ENCODE measurements at places on chromosomes 7 and 10.
A peak's percentile ranks its signal among the peaks of the same experiment; 100 is the strongest.

- DNase-seq: no peak
Observed at GRCh38 chr7:31307972-31308371, 32.6 kb downstream of the NEUROD6 start.

DNA sequence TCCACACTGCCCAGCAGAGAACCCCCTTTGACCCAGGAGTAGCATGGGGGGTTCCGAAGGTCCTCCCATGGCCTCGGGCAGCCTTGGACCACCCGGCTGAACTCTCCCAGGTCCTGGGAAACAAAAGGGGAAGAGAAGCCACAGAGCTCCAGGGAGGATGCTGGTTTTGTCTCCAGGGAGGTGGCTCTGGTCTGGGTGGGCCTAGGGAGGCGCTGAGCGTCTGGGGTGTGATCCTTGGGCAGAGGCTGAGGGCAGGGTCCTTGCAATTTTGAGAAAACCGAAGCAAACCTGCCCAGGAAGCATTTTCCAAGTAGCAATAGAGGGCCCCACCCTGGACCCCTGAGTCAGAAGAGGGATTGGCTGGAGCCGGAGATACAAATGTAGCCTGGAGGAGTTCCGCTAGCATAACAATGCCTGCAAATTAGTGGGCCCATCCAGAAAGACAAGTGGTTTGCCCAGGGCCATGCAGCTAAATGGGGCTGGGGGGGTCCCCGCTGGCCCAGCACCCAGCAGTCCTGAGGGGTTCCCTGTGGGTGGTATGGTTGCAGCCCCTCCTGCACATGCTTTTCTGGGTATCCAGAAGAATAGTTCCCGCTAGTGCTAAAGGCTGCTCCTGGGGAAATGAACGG lies 2.0 kb downstream of the UTF1 start:
- no peak for DNase-seq

DNA sequence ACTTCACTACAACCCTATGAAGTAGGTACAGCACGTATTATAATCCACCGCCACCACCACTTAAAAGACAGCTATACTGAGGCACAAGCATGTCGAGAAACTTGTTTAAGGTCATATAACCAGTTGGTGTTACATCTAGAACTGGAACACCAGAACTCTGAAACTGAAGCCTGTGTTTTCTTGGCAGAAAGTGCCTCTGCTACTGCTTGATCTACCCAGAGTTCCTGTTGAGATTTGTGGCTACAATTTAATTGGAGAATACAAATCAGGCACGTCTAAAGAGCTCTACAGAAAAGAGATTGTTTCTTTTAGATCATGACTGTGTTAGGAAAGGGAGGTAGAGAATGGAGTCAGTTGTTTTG lies 4.3 kb upstream of the ADD3 start:
- no peak for DNase-seq

DNA sequence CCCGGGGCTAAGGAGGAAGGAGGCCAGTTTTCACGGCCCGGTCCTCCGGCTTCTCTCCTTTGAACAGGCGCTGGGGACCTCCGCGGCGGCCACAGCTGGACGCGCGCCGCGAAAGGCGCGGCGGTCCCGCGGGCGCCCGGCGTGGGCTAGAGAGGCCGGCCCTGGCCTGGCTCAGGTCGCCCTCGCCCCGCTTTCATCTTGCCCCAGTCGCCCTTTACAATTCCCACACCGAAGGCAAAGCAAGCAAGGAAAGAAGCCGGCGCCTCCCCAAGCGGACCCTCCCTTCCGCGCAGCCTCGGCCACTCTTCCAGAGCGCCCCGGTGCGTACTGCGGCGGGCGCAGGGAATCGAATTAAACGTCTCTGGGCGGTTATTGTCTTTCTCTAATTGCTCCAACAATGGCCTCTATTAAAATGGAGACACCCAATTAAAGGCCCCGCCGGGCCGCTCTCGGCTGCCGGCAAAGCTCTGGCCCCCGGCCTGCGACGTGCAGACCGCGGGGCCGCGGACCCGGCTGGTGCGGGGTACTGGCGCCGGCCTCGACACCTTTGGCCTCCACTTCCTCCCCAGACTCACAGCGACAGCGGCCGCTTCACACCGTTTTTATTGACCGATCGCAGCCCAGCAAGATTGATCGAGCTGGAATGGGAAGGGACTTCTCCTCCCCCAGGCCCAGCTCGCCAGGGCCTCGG lies 4.5 kb upstream of the GATA3 start:
- DNase-seq: no peak

- no peak for DNase-seq
Observed at GRCh38 chr7:117716707-117717299, 156.4 kb downstream of the CTTNBP2 start.

- DNase-seq: no peak
Observed at GRCh38 chr7:92631067-92631849, 41.1 kb upstream of the FAM133B start.

DNA sequence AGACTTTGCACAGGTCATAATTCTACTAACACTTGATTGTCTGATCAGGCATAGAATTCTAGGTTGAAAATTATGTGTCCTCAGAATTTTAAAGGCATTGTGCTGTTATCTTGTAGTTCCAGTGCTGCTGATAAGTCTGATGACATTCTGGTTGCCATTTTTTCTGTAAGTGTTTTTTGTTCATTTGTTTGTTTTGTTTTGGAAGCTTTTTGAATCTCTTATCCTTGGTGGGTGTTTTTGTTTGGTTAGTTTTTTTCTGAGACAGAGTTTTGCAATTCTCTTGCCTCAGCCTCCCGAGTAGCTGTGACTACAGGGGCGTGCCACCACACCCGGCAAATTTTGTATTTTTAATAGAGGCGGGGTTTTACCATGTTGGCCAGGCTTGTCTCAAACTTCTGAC lies 178.9 kb downstream of the CCDC71L start:
- no peak for DNase-seq

DNA sequence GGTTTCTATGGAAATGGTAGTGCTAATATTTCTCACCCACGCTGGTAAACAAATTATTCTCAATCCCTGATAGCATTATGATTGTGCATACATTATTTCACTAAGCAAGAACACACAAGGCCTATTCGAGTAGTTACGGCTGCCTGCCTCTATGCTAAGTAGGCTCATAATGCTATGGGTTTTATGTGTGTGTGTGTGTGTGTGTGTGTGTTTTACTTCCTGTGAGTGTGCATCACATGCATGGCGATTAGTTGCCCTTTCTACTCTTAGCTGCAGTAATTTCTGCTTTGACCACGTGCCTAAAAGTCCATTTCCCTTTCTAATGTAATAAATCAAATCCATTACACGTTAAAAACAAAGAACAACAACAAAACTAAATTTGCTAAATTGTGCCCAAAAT lies 117.0 kb downstream of the CHCHD3 start:
- no peak for DNase-seq

GRCh38 chr10:83764666-83765065 lies 374.6 kb upstream of the GHITM start:
- no peak for DNase-seq

- DNase-seq: no peak
Observed at GRCh38 chr7:30980194-30980593, 16.4 kb downstream of the GHRHR start.

- DNase-seq: no peak
Observed at GRCh38 chr10:96374639-96374984, 15.8 kb upstream of the OPALIN start.

DNA sequence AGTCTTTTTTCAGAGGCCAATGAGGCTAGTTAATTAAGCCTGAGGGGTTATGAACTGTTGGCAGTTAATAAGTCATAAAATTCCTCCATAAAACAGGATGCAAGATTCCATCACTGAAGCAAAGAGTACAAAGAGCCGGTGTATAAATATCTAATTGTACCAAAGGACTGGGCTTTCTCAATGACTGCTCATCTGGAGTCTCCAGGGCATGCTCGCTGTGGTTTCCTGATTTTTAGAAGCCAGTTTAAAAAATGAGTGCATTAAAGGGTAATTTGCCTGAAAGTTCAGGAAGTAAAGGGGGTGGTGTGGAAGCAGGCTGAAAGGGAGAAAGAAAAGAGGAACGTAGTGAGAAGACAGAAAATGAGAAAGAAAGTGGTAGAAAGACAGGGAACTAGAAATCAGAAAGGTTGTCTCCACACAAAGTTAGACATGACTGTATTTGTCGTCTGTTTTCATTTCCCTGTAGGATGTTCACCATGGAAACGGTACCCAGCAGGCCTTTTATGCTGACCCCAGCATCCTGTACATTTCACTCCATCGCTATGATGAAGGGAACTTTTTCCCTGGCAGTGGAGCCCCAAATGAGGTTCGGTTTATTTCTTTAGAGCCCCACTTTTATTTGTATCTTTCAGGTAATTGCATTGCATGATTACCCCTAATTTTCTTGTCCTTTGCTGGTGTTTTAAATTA lies 282.3 kb downstream of the TWIST1 start:
- DNase-seq: no peak

- no peak for DNase-seq
Observed at GRCh38 chr10:119896937-119897770, 4.6 kb downstream of the SEC23IP start.

- DNase-seq: no peak
Observed at GRCh38 chr7:1361756-1362125, 97.5 kb downstream of the MICALL2 start.

DNA sequence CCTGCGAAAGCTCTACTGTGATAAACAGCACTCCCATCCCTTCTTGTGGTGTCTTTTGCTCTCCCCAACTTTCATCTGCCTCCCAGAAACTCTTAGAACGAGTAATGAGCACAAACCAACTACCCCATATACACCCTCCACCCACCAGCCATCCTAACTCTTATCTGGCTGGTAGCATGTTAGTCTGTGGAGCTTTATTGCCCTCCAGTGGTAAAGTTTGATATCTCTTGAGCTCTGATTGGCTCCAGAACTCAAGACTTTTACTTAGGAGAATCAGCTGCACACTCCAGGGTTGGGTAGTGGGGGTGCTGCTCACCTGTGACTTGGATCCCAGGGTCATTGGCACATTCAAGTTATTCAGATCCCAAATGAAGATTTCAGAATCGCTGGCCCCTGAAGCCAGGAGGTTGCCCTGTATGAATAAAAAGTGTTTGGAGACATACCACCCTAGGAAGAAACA lies 10.9 kb downstream of the SEC31B start:
- peak; percentile 81 for DNase-seq

DNA sequence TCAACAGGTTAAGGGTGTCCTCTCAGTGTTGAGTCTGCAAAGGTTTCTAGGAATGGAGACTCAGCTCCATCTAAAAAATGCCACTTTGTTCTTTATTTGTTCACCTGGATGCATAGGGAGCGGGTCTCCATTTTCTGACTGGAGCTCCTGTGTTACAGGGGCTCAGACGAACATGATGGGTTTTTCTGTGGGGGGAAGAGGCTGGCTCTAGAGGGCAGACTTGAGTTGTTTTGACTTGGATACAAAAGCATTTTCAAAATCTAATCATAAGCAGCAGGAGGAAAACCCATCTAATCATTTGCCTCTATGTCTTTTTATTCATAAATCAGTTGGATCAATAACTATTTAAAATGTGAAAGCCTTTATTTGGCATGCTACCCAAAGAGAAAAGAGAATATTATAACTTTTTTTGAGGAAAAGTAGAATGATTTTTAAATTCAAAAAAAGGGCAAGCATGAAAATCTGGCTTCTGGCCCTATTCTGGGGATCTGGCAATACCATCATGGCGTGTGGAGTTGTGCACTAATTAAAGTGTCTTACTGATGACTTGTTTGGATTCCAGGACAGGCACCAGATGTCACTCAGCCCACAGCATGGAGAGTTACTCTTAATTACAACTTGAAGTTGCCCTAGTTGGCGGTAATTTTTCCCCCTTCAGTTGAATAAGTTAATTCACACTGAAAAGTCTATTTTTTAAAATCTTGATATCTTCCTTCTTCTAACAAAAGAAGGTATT lies 594.9 kb downstream of the REEP3 start:
- no peak for DNase-seq

DNA sequence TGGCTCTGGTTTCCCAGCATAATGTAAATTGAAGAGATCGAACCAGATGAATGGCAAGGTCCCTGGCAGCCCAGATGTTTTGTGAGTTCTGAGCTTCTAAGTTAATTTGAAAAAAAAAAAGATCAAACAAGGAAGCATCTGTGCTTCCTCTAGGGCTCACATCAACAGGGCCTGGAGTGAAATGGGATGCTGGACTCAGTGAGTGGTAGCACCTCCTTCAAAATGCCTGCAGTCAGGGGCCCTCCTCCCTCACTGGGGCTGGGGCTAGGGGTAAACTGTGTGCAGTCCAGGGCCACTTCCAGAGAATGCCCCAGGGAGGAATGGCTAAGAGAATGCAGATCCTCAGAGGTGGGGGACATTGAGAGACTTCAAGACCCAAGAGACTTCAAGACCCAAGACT lies 6.0 kb upstream of the CUEDC2 start:
- DNase-seq: no peak

DNA sequence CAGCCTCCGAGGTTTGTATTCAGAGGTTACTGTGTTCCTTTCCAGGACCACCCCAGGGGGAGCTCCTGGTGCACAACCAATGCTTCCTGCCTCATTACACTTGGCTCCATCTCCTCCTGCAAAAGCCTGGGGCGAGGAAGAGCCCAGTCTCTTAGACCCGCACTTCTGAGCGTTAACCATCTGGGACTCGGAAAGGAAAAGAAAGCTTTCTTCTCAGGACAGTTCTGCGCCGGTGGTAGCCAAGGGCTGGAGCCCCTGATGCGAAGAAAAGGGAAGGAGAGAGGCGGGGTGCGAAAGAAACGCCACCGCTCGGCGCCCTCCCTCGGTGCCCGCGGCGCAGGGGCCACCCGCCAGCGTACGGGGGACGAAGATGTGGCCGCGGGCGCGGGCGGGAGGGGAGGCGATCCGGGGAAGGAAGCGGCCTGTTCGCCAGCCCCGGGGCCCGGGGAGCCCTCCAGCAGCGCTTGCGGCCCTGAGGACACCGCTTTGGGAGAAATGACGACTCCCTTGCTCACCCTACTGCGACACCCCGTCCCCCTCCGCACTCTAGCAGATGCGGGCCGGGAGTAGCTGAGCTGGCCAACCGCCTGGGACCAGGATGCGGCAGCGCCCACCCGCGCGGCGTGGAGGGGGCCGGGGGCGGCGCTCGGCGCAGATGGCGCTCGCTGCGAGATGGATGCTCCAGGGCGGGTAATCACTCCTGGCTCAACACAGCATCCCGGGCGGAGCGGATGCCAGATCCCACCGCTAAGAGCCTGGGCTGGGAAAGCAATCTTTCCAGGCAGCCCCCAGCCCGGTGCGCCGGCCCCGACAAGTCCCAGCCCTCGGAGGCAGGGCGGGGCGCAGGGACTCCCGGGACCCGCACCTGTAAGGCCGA lies 1.3 kb downstream of the NRCAM start:
- no peak for DNase-seq

GRCh38 chr7:24882989-24883621 lies 96.9 kb downstream of the OSBPL3 start:
- DNase-seq: no peak

DNA sequence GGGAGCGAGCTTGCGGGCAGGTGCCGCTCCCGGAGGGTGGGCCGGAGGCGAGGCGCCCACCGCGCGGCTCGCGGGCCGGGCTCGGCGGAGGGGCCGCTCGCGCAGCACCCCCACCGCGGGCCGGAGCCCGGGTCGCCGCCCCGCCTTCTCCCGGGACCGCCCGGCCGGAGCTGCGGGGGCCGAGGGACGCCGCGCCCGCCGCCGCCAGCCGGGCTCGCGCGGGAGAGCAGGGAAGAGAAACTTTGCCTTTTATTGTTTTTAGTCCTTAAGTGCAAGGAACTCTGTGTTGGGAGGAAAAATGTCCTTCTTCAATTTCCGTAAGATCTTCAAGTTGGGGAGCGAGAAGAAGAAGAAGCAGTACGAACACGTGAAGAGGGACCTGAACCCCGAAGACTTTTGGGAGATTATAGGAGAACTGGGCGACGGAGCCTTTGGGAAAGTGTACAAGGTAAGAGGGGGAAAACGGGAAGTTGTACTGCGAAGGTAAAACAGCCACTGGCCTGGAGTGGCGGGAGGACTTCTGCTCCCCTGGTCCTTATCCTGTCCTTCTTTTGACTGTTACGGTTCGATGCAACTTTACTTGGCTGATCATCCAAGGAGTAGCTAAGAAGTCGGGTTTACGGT lies 620 bp downstream of the SLK start:
- peak; percentile 27 for DNase-seq

- no peak for DNase-seq
Observed at GRCh38 chr10:3945026-3945425, 160.0 kb upstream of the KLF6 start.

All from CD4-positive, alpha-beta T cell treated with Interleukin-10 for 1 hour (primary cell).